ENCODE measurements at places on chromosomes 11 and 22.

DNA sequence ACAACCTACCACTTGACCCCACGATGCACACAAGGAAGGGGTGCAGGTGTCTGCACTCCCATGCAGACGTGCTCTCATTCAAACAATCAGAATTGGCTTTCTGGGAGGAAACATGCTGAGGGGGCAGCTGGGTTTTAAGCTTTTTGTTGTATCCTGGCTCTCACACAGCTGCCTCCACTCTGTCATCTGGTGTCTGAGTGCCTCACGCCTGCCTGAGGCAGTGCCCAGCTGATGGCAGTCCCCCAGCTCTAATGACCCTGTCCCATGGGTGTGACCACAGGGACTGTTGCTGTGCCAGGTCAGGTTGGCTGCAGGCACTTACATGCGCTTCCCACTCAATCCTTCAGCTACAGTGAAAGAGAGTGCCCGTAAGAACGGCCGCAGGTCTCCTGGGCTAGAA, 53.7 kb downstream of the ARFGAP3 start:
- DNase-seq = no peak

DNA sequence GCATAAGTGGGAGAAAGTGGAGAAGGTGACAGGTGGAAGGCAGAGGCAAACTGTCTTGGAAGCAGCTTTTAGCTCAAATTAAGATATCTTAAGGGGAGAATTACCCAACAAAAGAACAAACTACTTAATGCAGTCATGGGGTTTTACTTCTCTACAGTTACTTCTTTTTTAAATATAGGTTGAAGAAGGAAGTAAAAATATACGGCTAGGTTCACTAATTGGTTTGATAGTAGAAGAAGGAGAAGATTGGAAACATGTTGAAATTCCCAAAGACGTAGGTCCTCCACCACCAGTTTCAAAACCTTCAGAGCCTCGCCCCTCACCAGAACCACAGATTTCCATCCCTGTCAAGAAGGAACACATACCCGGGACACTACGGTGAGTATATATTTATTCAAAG, 40.8 kb downstream of the PDHX start:
- DNase-seq = no peak

- DNase-seq = no peak
Measured at GRCh38 chr11:108496643-108497256, 1.4 kb downstream of the POGLUT3 start.

- DNase-seq = no peak
Measured at GRCh38 chr11:68092411-68092810, 28.8 kb downstream of the CHKA start.

GRCh38 chr22:31199187-31199586, 12.9 kb upstream of the LIMK2 start:
- no peak for DNase-seq

GRCh38 chr11:86589856-86590589, 82.4 kb downstream of the ME3 start:
- no peak for DNase-seq

DNA sequence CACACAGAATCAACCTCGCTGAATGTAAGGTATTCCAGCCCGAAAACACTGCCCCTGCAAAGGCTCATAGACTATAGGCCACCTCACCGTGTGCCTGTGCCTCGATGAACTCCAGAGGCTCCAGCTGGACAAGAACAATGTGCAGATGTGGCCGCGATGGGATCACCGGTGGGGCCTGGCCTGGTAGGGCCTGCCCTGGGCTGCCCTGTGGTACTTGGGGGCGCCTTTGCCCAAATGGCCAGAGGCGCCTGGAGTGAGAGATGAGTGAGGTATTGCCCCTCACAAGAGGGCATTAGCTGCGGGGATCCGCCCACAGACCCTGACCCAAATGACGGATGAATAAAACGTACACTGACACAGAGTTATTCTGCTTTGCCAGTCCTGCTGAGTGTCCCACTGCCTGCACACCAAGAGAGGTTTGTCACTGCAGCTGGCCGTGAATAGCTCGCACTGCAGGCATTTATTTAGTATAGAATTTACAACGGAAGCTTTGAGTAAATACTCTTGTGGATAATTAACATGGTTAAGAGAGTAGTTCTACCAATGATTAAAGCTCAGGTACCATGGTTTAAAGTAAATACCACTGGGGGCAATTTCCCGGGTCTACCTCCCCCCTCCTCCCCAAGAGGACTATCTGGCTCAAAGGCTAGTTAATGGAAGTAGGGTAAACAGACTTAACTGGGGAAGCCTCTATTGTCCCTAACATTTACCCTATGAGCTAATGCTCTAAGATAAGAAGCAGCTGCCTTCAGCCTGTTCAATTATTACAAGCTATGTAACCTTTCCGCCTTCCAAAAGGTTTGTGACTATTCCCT, 101.1 kb upstream of the IGLL5 start:
- DNase-seq = no peak

DNA sequence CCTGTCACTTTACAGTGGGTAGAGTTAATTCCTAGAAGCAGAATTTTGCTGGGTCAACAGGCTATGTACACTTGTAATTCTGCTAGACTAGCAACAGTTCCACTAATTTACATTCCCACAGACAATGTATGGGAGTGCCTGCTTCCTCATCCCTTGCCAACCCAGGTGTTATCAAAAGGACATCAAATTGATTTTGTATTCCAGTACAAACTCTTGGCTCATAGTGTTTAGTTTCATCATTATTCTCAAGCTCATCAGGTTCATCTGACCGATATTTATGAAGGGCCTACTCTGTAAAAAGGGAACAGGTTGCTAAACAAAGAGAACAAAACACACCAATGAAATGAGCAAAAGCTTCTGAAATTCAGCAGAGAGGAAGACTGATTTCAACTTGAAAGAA, 30.7 kb downstream of the PITPNB start:
- no peak for DNase-seq
